ENCODE measurements at places on chromosomes 5 and 9.
A peak's percentile ranks its signal among the peaks of the same experiment; 100 is the strongest.

DNA sequence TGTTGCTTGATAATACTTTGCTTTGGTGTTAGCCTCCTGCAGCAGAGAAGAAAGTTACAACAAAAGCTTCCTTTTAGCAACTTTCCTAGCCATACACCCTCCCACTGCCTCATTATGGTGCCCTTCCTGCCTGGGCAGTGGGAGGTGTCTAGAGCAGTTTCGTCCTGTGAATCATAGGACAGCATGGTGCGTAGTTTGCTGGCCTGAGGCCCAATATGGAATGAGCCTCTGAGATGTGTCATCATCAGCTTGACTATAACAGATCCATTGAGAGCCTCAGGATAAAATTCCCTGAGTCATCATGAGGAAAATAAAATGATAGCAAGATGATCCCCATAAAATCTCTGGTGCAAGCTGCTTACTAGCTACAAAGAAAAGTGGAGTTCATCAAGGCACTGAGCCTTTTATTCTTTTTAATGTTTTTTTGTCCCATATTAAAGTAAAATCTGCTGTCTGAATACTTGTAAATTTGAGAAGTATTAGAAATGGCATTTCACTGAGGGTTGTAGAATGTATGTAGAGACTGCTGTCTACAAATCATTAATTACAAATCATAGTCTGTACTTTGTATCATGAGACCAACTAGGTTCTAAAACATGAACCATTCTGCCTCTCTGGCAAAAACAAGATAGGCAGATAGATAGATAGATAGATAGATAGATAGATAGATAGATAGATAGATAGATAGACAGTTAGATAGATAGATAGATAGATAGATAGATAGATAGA is 303.0 kb upstream of the PDE4D start:
- DNase-seq = no peak

- no peak for DNase-seq
Observed at GRCh38 chr5:26582350-26583045, 455.9 kb downstream of the CDH9 start.

- DNase-seq = no peak
Observed at GRCh38 chr5:94711785-94712184, 93.3 kb downstream of the SLF1 start.

GRCh38 chr9:113774963-113775362 is 101.1 kb upstream of the ZNF618 start:
- DNase-seq = no peak

GRCh38 chr5:7868773-7869473 is at the start of the genes FASTKD3 and MTRR:
TSS of gene FASTKD3 (minus strand) at chr5:7869031. CDS start at chr5:7868083, 948 bp downstream.
TSS of gene MTRR (plus strand) at chr5:7869148. CDS start at chr5:7870795, 1,647 bp downstream.
- DNase-seq = peak; percentile 83

GRCh38 chr5:82105457-82105856 is 133.6 kb downstream of the ATG10 start:
- no peak for DNase-seq

DNA sequence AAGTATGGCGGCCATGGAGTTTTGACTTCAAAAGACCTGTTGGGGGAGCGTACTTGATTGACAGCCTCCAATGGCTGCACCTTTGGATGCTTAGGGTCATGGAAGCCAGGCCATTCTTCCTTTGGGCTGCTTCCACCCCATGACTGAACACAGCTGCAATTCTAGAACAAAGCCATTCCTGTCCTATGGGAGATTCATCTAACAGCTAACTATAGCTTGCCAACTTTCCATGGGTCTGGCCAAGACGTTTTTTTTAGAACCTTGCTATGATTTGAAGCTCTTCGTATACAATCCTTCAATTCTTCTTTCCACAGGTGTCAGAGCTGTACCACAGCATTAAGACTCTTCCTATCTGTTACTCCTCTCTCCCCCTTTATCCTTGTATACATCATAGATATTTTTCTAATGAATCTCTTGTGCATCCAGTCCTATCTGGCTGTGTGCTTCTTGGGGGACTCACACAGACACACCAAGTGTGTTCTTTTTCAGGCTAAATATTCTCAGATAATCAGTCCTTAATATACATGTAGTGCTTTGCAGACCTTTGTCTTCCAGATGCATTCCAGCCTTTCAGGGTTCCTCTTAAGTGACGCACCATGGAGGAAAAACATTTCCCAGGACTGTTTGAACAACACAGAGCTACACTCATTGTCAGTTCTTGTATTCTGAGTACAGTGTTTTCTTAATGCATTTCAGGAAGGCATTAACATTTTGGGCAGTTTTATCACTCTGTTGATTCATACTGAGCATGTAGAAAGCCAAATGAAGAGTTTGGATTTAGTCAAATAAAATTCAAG is 198.9 kb downstream of the TAF11L14 start:
- DNase-seq = no peak

DNA sequence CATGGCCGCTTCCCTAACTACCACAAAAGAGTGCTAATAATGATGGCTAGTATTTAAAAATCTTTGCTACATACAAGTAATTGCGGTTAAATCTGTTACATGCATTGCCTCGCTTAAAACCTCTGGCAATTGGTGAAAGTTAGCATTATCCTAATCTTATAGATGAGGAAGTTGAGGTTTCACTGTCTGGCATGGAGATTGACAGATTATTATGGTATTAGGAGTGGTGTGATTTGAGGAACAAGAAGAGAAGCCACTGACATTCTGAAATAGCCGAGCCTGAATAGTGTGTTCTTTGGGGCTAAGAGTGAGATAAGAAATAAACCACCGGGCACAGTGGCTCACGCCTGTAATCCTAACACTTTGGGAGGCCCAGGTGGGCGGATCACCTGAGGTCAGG is 45.3 kb upstream of the DPYSL3 start:
- no peak for DNase-seq

DNA sequence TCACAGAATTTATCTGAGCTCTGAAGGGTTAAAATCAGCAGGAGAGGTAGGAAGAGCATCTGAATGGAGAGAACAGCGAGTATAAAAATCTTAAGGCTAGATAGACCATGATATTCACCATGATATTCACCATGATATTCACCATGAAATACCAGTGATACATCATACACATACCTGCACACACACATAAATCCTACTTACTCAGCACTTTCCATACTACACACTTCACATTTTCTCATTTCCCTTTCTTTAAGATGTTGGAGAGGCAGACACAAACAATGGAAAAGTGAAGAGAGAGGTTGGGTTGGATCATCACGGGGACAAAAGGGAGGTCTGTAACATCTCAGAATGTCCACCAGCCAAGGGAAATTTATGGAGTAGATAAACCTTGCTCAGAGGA is 66.4 kb upstream of the ATP10B start:
- DNase-seq = no peak

DNA sequence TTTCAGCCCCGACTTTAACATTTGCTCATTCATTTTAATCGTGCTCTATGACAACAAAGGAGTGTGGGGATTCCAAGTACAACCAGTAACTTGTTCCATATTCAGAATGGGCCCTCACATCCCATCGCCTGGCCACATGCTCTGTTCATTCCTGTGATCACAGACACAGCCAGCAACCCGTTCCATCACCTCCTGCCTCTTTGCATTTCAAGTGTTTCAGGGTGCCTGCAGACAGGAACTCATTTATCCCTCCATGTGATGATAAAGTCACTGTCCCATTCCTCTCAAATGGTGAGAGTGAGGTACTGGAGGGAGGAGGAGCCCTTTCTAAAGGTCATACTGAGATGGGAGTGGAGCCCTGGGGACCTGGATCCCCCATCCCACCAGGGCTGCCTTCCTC is 571.1 kb downstream of the MAT2B start:
- no peak for DNase-seq

- no peak for DNase-seq
Observed at GRCh38 chr9:38367898-38368297, 24.6 kb upstream of the ALDH1B1 start.

DNA sequence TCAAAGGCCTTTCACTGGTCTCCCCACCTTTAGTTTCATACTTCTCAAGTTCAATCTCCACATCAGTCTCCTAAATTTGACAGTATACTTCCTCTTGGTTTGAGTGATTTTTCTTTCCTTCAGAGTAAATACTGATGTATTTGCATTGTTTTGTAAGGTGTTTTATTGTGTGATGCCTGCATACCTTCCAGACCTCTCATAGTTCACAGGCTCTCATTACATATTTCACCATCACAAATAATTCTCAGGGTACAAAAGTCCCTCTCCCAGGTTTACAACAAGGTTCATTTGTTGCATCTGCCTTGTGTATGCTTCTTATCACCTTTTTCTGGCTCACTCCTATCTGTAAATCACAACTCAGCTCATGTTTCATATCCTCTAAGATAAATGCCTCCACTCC is 22.2 kb upstream of the TUSC1 start:
- no peak for DNase-seq

GRCh38 chr9:6029604-6030274 is 14.3 kb upstream of the RANBP6 start:
- DNase-seq = no peak

GRCh38 chr5:168822248-168822744 is 243.1 kb upstream of the PANK3 start:
- no peak for DNase-seq

DNA sequence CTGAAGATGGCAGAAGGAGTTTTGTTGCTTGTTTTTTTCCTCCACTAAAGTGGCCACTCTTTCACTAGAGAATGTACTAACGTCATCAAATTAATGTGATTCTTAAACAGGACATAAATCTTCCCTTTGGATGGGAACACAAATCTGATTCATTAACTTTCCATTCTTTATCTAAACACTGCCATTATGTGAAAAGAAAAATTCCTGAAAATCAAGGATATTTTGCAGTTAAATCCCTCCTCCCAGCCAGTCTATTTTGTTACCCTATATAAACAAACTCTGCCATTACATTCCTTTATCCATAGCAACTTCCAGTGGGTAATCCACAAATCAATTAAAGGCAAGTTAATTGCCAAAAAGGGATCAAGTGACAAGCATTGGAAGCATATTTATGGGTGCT is 546.5 kb downstream of the PDE4D start:
- DNase-seq = no peak

GRCh38 chr9:93244101-93244500 is 60.2 kb downstream of the WNK2 start:
- no peak for DNase-seq

DNA sequence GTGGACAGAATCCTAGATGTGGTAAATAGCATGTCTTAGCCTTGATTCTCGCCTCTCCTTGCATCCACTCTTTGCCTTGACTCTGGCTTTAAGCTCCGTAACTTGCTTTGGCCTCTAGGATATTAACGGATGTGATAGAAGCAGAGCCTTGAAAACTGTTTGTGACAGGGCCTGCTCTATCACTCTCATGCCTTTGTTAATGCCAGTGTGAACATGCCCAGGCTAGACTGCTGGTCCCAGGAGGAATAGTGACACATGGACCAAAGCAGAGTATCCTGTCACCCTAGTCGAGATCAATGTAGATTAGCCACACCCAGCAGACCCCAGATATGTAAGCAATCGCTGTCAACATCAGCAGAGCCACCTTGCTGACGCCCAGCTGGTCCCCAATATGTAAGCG is 109.9 kb upstream of the C9orf72 start:
- DNase-seq = no peak

GRCh38 chr5:33944543-33945132 is 8.5 kb downstream of the RXFP3 start:
- DNase-seq = no peak

- no peak for DNase-seq
Observed at GRCh38 chr5:5140479-5141338, 579 bp downstream of the ADAMTS16 start.

GRCh38 chr9:92187989-92188714 is 72.9 kb upstream of the SPTLC1 start:
- DNase-seq = no peak

DNA sequence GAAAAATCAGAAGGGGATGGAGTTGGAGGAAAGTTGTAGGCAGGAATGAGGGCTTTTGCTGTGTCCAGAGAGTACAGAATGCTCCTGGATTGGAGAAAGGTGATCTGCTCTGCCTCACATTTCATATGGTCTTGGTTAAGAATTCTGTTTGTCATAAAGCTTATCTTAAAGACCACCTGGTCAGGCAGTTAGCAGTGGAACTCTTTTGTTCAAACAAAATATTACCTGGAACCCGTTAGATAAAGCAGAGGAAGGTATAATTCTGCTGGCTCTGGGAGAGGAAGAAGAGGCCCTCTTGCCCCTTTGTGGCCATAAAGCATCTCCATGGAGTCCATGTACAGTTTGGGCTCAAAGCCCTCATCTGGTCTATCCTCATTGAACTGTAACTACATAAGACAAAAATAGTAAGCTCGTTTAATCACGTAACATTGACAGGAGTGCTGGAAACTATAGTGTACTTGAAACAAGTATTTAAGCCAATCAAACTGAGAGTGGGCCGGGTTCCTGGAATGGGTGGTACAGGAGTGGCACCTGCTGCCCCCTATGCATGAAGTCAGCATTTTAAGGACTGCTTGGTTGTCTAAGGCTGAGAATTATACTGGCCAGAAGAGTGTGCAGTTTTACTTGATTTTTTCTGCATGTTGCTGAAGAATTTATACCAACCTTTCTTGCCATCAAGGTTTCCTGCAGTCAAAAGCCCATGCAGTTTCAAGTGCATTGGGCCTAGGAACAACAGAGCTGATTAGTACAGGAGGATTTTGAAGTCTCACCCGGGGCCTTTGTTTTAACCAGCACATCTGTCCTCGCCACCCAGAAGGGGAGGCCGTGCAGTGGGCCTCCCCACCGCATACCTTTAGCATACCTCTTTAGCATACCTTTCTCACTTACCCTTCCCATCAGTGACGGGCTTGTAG is 39.9 kb downstream of the STXBP1 start:
- DNase-seq = no peak

- no peak for DNase-seq
Observed at GRCh38 chr5:151155775-151156506, 1.6 kb downstream of the ANXA6 start.

DNA sequence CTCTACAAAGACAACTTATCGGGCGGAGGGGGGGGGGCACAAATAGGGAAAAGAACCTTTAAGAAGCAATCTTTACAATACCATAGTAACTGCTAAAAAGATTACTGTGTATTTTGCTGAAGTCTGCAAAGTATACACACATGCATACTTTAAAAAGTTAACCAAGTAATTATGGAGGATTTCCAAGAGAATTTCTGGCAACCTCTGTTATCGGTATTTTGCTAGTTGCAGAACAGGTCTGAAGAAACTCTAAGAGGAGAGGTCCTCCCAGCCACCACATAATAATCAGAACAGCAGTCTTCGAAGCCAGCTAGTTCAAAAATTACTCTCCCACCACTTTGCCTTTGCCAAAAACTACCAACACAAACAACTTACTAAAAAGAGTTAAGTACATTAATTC is 56.1 kb downstream of the UBAP2 start:
- no peak for DNase-seq

DNA sequence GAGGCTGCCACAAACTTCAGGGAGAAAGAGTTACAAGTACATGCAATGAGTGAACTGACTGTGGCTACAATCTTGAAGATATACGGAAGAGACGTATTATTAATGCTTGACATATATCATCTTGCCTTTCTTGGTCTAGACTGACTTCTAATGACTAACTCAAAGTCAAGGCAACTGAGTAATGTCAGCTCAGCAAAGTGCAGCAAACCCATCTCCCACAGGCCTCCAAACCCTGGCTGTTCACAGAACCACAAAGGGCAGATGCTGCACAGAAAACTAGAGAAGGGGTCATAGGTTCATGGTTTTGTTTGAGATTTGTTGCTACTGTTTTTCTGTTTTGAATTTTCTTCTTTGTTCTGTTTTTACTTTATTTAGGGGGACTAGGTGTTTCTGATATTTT is 21.0 kb downstream of the IL7R start:
- DNase-seq = no peak

GRCh38 chr9:12777121-12778022 is 2.6 kb downstream of the LURAP1L start:
- DNase-seq = no peak
